ENCODE measurements at places on chromosomes 5 and 9. TPM values are rescaled to one million over a fixed set of nuclear protein-coding genes. Genes with fewer than 3 reads are reported as not detected.

Gene SPINK4
- total RNA-seq = not detected

Gene PHF24
- not detected for total RNA-seq

DNA sequence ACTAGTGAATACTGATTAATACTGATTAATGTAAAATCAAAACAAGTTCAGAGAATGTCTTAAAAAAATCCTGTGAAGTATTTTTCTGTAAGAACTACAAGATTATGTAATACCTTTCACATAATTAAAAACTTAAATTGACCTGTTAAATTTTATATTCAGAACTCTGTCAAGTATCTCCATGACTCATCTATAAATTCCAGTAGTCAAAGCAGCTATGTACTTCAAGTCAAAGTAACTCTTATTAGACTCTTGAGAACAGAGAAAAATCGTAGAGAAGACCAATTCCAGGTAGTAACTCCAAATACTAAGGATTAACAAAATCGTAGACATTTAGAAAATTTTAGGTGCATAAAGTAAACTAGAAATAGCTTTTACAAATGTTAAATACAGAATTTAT lies 77.1 kb downstream of the HOMER1 start:
- H3K27me3 ChIP-seq = no peaks in the 10 kb centered on the region
- no peak overlapping the region for H3K27ac ChIP-seq
- H3K4me1 ChIP-seq = no peaks in the 10 kb centered on the region
- no peaks in the 10 kb centered on the region for H3K36me3 ChIP-seq
- H3K4me3 ChIP-seq = no peak overlapping the region
- no peak for DNase-seq

Gene WDR38
- not detected for total RNA-seq

- no peak overlapping the region for H3K4me3 ChIP-seq
- H3K27ac ChIP-seq = no peak overlapping the region
- no peaks in the 10 kb centered on the region for H3K36me3 ChIP-seq
- H3K27me3 ChIP-seq = peaks cover 6% of the 10 kb centered on the region
- H3K4me1 ChIP-seq = no peaks in the 10 kb centered on the region
- DNase-seq = no peak
Observed at GRCh38 chr9:69476797-69477196, 151.8 kb downstream of the ENTREP1 start.

Gene PCDHA11
- total RNA-seq = not detected

DNA sequence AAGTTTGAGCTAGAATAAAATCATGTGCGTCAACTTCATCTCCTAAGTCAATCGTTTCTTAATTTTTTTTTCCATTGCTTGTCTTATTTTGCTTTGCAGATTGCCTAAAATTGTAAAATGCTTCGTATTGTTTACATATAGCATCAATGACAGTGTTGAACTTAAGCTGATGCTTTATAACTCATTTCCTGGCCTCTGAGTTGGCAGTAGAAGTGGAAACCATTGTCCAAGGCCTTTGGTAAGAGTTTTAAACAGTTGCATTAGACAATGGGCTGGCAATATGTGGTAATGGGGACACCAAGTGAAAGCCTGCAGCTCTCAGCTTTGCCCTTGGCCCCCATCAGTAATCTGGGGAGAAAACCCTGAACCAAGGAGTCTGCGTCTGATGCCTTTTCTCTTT lies 154.8 kb upstream of the GAS1 start:
- no peak overlapping the region for H3K4me3 ChIP-seq
- no peaks in the 10 kb centered on the region for H3K4me1 ChIP-seq
- H3K27ac ChIP-seq = no peak overlapping the region
- H3K36me3 ChIP-seq = no peaks in the 10 kb centered on the region
- DNase-seq = no peak

Gene SNCAIP
- total RNA-seq = not detected

Gene PHF19
- total RNA-seq = 149 TPM

DNA sequence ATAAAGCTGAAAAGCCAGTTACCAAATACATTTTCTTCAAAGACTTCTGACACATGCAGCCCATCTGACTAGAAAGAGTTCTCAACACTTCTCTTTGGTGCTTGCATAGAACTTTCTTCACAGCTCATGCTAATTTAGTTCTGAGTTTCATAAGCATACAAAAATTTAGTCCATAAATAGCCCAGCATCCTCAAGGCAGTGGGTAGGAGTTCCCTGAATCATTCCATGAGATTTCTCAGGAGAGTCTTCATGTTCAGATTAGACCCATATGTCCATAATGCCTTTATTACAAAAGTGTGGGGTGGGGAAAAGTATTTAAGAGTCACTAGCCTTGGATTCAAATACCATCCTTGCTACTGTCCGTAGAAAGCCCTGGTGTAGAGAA lies 290.2 kb upstream of the RGMB start:
- H3K27me3 ChIP-seq = peaks cover 1% of the 10 kb centered on the region
- DNase-seq = no peak
- H3K36me3 ChIP-seq = no peaks in the 10 kb centered on the region
- H3K4me1 ChIP-seq = no peaks in the 10 kb centered on the region
- H3K27ac ChIP-seq = no peak overlapping the region
- H3K4me3 ChIP-seq = no peak overlapping the region

DNA sequence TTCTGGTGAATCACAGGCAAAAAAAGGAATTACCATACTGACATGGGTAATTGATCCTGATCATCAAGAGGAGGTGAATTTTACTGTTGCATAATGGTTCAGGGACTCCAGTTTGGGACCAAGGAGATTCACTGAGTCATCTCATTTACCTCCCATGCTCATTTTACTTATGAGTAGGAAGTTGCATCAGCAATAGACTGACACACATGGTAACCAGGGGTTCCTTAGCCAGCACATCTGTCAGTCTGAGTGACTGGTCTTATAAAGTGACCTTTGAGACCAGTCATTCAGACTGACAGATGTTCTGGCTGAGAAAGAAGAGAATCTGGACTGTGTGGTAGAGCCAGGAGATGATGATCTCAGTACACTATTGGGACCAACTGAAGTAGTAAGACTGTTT lies 384.6 kb upstream of the CD180 start:
- no peak overlapping the region for H3K27ac ChIP-seq
- H3K4me1 ChIP-seq = no peaks in the 10 kb centered on the region
- H3K4me3 ChIP-seq = no peak overlapping the region

Gene TAF1L
- not detected for total RNA-seq

- DNase-seq = no peak
- H3K27me3 ChIP-seq = no peaks in the 10 kb centered on the region
- H3K4me1 ChIP-seq = no peaks in the 10 kb centered on the region
- H3K4me3 ChIP-seq = no peak overlapping the region
Observed at GRCh38 chr5:153641183-153641688, 150.8 kb downstream of the GRIA1 start.

Gene FBP2
- not detected for total RNA-seq

All from CD4-positive, CD25-positive, alpha-beta regulatory T cell (primary cell).